ENCODE measurements at places on chromosomes 1 and 21. TPM values are rescaled to one million over a fixed set of nuclear protein-coding genes. Genes with fewer than 3 reads are reported as not detected.
A peak's percentile ranks its signal among the peaks of the same experiment; 100 is the strongest.

GUCA2B gene
- not detected for polyA plus RNA-seq

RYR2 gene
- polyA plus RNA-seq: not detected

TIAM1 gene
- 32.4 TPM for polyA plus RNA-seq

ADCY10 gene
- not detected for polyA plus RNA-seq

DNA sequence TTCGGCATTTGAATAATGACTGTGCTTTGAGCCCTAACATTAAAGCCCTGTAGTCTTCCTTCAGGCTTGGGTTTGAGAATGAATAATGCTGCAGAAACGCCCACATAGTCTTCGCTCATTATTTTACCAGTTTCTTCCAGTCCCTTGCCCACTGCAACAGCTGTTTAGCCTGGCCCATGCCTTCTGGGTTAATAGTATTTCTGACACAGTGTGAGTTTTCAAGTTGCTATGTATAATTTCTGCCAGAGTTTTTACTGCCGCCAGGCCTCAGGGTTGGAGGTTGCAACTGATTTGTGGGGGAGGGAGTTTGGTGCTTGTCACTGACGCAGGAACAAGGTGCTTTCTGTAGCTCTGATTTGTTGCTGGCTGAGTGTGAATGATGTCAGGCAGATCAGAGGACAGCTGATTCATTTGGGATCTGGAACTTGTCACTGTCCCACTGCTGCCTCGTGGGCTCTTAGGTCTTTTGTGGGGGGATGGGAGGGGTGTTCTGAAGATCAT is 109.8 kb downstream of the MAST2 start:
- no peak for DNase-seq
- no peak overlapping the region for H3K4me3 ChIP-seq
- H3K27ac ChIP-seq: no peak overlapping the region
- H3K4me1 ChIP-seq: no peaks in the 10 kb centered on the region

DNA sequence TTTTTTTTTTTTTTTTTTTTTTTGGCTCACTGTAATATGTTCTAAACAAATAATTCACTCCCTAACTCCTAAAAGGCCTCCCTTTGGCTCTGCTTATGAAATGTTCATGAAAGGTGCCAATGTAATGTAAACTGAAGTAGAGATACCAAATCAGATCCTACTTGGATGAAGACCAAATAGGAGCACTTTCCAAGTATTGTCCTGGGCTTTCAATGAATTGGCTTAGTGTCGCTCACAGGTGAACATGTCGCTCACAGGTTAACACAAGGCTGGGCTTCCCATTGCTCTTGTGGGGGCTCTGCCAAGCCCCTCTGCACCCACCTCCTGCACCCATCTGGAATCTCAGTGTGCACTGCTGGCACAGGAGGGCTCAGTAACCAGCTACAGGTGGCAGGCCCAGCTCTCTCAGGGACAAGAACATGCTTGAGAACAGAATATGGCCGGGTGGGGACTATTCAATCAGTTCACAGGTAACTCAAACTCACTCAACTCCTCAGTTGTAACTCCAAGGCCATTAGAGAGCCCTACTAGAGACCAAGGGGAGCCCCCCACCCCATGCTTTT is 10.6 kb upstream of the CD58 start:
- H3K36me3 ChIP-seq: no peaks in the 10 kb centered on the region
- no peak for DNase-seq
- no peak overlapping the region for H3K4me3 ChIP-seq
- H3K27me3 ChIP-seq: no peaks in the 10 kb centered on the region
- H3K4me1 ChIP-seq: peaks cover 10% of the 10 kb centered on the region
- no peak overlapping the region for H3K27ac ChIP-seq

DNA sequence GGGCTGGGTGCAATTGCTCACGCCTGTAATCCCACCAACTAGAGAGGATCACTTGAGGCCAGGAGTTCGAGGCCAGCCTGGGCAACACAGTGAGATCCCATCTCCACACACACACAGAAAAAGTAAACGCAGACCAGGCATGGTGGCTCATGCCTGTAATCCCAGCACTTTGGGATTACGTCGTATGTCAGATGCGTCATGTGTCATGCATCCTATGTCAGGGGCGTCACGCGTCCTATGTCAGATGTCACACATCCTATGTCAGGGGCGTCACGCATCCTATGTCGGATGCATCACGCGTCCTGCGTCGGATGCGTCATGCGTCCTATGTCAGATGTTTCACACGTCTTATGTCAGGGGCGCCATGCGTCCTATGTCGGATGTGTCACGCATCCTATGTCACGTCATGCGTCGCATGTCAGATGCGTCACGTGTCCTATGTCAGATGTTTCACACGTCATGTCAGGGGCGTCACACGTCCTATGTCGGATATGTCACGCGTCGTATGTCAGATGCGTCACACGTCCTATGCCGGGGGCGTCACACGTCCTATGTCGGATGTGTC is 1.5 kb downstream of the MRAP start:
- H3K27me3 ChIP-seq: no peaks in the 10 kb centered on the region
- no peak for DNase-seq
- no peak overlapping the region for H3K4me3 ChIP-seq
- no peaks in the 10 kb centered on the region for H3K4me1 ChIP-seq
- H3K27ac ChIP-seq: no peak overlapping the region

GRCh38 chr1:22639286-22639685 is 2.9 kb downstream of the C1QA start:
- H3K27me3 ChIP-seq: no peaks in the 10 kb centered on the region
- H3K4me3 ChIP-seq: no peak overlapping the region
- H3K4me1 ChIP-seq: peaks cover 16% of the 10 kb centered on the region
- DNase-seq: no peak
- no peak overlapping the region for H3K27ac ChIP-seq
- no peaks in the 10 kb centered on the region for H3K36me3 ChIP-seq

DNA sequence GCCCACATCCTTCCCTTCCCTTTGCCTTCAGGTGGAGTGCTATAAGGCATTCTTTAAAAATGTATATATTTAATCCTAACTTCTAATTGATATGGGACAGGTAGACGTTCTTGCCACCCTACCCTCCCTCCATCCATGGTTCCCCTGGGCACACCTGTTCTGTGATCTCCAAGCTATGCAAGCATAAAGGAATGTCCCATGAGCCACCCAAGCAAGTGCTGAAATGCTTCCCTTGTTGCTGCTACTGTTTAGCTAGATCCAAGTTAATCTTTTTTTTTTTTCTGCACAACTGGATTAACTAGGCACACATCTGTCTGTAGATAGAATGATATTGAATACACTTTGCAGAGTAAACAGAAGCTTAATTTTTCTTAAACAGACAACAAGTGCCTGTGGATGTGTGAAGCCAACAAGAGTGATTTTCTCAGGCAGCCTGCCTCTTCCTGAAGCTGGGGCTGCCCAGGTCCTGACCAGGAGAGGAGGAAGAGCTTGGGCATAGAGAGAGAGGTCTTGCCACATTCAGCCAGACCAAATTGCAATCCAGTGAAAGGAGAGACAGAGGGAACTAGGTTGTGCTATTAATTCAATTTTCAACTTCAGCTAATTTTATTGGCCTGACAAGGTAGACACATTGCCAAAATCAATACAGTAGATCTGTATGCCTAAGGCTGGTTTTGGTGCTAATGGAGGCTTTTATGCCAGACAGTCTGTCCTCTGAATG is 28.2 kb upstream of the ATP1B1 start:
- H3K27ac ChIP-seq: no peak overlapping the region
- H3K4me1 ChIP-seq: no peaks in the 10 kb centered on the region
- H3K4me3 ChIP-seq: no peak overlapping the region
- H3K36me3 ChIP-seq: no peaks in the 10 kb centered on the region
- DNase-seq: no peak
- H3K27me3 ChIP-seq: no peaks in the 10 kb centered on the region

GRCh38 chr21:45482899-45483821 is 59.1 kb downstream of the SLC19A1 start:
- H3K4me1 ChIP-seq: peaks cover 42% of the 10 kb centered on the region
- H3K27ac ChIP-seq: peak overlapping the region; percentile 87
- no peaks in the 10 kb centered on the region for H3K27me3 ChIP-seq
- peak; percentile 57 for DNase-seq
- H3K36me3 ChIP-seq: no peaks in the 10 kb centered on the region
